ENCODE measurements at places on chromosomes 2 and 18.

DNA sequence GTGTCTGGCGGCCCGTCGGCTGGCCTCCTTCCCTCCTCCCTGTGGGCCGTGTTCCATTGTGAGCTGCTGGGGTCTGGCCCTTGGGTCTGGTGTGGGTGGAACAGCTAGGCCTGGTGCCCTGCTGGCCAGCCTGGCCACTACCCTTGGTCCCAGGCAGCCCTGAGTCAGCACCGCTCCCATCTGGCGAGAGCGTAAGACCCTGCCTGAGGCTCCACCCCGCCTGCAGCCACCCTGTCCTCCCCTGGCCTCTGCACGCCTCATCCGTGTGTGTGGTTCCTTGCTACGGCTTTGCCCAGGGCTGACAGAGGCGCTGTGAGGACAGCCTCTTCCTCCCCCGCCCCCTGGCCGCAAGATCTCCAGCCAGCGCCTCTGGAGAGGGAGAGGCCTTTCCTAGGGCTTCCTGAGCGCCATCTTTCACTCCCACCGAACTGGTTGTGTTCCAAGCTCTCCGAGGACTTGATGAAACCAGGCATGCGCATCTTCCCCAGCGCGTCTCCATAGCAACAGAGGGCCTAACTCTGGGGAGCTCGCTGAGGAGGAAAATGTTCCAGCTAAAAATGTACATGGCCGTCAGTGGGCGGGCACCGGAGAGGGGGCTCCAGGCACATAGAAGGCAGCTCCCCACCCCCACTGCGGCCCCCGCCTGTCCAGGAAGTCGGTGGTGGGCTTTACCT is 83.0 kb downstream of the STPG4 start:
- peak; percentile 72 for DNase-seq

- DNase-seq = no peak
Measured at GRCh38 chr2:210474776-210475175, 1.8 kb downstream of the LANCL1 start.

GRCh38 chr2:58918141-58918540 is 677.0 kb upstream of the FANCL start:
- no peak for DNase-seq

DNA sequence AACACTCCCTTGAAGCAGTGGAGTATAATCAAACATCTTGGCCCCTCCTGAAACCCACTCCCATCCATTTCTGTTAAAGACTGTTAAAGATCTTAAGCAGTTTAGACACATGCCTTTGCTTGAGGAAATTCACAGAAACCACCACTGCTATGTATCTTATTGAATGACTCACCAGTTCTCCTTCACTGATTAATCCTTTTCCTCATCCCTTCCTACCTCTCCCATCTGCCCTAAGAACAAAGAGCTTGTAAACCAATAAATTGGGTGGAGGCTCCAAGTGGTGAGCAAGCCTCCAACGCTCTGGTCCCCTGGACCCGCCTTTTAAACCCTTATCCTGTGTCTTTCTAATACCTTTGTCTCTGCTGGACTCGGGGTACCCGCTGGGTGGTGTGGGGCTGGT is 746.1 kb downstream of the LRP1B start:
- no peak for DNase-seq

DNA sequence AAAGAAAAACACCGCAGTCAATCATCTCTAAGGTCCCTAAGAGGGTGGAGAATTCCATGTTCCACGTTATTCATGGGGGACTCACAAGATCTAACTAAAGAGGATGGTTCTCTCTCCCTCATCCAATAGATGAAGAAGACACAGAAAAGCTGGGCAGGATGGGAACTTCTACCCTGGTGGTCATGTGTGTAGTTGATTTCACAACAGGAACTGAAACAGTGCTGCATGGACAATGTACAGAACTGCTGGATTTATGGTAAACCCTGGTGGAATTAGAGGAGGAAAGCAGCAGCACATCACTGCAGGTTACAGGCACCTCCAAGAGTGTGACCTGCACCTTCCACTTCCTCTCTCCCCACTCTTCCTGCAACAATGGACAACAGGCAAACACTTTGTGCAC is 31.4 kb downstream of the FECH start:
- peak; percentile 6 for DNase-seq

DNA sequence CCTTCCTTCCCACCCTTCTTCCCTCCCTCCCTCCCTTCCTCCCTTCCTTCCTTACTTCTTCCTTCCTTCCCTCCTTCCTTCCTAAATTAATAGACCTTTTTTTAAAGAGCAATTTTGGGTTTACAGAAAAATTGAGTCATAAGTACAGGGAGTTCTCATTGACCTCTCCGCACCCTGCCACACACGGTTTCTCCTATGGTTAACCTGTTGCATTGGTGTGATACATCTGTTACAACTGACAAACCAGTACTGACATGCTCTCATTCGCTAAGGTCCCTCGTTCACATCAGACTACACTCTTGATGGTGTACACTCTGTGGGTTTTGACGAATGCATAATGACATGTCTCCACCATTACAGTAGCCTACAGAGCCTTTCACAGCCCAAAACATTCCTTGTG is 11.6 kb upstream of the SDC1 start:
- DNase-seq = no peak

GRCh38 chr2:27977731-27978312 is 87.3 kb downstream of the BABAM2 start:
- peak; percentile 19 for DNase-seq

GRCh38 chr2:211836409-211836808 is 702.2 kb downstream of the ERBB4 start:
- no peak for DNase-seq

DNA sequence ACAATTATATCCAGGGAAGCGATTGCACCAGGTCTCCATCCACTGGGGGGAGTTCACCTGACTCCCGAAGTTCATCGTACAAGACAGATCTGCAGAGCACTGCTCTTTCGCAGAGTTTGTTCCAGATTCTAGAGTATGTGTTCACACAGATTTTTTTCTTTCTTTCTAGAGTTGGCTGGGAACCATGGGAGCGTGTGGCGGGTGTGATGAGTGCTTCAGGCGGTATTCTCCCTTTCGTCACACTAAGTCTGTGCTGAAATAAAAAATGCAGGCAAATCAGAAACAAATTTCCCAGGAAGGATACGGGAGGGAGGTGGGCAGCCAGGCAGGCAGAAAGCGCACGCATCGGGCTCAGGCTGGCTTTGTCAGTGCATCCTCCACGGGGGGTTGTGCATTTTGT is 129.8 kb upstream of the SOX11 start:
- DNase-seq = no peak

DNA sequence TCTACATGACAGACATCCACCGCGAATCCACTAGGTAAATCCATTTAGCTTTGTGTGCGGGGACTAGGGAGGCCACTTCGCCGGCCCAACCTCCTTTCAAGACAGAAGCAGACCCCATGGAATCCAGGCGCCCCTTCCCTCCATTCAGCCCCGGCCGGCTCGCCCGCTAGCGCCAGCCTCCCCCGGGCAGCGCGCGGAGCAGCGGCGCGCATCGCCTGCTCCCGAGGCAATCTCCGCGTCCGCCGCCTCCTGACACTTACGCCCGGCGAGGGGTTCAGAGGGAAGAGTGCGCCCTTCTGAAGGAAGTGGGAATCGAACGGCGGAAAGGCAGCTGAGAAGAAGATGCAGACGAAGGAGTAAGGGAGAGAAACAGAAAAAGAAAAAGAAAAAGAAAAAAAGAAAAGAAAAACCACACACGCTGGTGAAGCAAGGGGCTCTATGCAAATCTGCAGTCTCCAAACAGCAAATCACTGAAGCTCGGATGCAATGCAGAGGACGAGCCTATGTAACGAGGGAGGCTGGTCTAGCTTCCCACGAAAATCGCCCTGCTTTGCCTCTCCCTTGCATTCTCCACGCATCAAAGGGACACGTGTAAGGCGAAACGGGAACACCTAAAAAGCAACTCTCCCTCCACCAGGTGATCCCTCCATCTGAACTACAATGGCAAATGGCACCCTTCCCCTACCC is 684.4 kb downstream of the NRXN1 start:
- no peak for DNase-seq

GRCh38 chr2:99386011-99386410 is 48.8 kb downstream of the EIF5B start:
- DNase-seq = no peak

GRCh38 chr18:5628512-5629255 is 84.9 kb upstream of the EPB41L3 start:
- peak; percentile 88 for DNase-seq

DNA sequence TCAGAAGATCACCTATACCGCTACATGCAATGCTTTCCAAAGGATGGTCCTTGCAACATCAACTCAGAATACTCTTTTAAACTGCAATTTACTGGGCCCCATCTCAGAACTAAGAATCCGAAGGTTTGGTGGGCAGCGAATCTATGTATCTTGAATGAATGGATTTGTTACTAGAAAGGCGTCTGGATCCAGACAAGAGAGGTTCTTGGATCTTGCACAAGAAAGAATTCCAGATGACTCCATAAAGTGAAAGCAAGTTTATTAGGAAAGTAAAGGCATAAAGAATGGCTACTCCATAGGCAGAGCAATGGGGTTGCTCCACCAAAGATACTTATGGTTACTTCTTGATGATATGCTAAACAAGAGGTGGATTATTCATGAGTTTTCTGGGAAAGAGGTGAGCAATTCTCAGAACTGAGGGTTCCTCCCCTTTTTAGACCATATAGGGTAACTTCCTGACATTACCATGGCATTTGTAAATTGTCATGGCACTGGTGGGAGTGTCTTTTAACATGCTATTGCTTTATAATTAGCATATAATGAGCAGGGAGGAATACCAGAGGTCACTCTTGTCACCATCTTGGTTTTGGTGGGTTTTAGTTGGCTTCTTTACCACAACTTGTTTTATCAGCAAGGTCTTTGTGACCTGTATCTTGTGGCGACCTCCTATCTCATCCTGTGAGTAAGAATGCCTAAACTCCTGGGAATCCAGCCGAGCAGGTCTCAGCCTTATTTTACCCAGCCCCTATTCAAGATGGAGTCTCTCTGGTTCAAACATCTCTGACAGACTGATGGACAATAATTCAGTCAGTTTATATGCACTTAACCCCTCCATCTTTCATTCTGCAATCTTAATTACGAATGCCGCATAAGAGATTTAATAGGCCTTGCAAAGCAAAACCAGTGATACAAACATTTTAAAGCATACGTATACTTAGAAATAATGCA is 7.5 kb upstream of the RMDN2 start:
- no peak for DNase-seq

DNA sequence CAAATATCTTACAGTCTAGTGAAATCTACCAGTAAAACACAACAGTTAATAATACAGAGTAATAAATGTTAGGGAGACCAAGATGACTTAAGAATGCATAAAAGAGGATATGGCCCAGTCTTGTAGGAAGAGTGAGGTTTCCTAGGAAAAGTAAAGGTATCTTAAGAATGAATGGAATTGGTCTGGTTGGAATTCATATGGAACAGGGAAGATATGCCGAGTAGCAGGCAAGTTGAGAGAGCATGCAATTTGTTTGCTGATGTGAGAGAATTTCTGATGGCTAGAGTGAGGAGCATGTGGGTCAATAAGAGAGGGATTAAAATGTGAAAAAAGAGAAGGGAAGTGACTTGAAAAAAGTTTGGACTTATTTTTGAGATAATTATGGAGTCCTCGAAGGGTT is 512.9 kb upstream of the ZEB2 start:
- no peak for DNase-seq

DNA sequence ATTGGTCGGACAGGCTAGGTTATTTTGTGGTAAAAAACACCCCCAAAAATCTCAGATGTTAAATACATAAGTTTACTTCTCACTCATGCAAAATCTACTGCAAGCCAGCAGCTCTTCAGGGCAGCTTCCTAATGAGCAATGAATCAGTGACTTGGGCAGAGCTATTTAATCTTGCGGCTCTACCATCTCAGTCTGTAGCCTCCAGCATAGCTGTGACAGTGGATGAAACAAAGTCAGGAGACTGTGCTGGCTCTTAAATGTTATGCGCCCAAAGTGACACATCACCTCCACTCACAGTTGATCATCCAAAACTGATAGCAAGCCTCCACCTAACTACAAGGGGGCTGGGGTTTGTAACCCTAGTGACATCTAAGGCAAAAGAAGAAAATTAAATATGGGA is 571.9 kb downstream of the METTL4 start:
- no peak for DNase-seq

GRCh38 chr2:230234845-230235244 is 9.3 kb downstream of the SP140 start:
- DNase-seq = no peak

GRCh38 chr2:122486705-122487415 is 731.4 kb downstream of the TSN start:
- DNase-seq = no peak

DNA sequence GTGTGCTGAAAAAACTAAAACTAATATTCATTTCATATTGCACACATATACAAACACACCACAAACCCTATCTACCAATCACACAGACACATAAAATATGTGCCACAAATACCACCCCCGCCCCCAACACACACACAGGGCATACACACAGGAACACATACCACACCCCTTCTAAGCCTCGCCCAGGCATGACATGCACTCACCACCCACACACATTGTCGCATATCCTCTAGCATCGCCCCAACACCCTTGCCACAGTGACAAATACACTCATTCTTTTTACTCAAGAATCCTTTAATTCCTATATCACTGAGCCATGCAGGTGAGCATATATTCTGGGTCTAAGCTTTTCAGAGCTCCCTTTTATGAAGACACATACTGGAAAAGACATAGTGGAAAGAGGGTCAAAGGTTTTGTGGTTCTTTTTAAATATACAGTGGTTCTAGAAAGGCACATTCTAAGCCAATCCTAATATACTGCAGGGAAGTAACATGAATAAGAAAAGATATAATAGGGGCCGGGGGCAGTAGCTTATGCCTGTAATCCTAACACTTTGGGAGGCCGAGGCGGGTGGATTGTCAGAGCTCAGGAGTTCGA is 24.5 kb upstream of the LCLAT1 start:
- peak; percentile 29 for DNase-seq

DNA sequence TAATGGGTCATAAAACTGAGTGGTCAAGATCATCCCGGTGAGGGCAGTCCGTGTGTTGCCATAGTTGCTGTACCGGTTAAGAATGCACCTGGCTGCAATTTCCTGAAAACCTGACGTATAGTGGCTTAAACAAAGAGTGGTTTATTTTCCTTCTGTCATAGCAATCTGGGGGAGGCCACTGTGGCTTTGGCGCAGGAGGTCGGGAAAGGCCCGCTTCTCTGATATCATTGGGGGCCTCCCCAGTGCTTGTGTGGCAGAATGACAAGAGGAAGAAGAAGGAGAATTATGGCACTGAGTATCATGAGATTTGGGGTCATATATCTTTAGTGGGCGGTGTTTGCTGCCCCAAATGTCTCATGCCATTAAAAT is 4.4 kb downstream of the C2orf92 start:
- peak; percentile 94 for DNase-seq
